ENCODE measurements at places on chromosomes 3 and 15.
A peak's percentile ranks its signal among the peaks of the same experiment; 100 is the strongest.

DNA sequence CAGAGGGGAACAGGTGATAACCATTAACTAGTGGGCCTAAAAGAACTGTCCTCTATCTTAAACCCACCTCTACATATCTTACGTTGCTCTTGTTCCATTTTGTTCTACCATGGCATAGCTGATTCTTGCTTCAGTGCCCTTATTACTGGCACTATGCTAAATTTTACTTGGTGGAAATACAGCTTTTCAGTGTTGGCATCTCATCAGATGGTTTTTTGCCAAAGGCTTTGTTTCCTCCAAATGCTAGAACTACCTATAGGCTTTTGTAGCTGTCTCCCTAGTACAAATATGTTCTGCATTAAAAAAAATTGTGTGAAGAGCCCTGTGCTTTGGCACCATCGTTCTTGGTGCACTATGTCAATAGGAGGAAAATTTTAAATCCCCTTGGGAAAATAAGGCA, 145.0 kb upstream of the ZBTB20 start:
- no peak for DNase-seq

- DNase-seq, result no peak
Observed at GRCh38 chr3:71191031-71191482, 392.5 kb downstream of the FOXP1 start.

- peak; percentile 84 for DNase-seq
Observed at GRCh38 chr3:49868862-49869466, 742 bp downstream of the CAMKV start.

- DNase-seq, result no peak
Observed at GRCh38 chr3:31275038-31275572, 257.6 kb upstream of the STT3B start.

DNA sequence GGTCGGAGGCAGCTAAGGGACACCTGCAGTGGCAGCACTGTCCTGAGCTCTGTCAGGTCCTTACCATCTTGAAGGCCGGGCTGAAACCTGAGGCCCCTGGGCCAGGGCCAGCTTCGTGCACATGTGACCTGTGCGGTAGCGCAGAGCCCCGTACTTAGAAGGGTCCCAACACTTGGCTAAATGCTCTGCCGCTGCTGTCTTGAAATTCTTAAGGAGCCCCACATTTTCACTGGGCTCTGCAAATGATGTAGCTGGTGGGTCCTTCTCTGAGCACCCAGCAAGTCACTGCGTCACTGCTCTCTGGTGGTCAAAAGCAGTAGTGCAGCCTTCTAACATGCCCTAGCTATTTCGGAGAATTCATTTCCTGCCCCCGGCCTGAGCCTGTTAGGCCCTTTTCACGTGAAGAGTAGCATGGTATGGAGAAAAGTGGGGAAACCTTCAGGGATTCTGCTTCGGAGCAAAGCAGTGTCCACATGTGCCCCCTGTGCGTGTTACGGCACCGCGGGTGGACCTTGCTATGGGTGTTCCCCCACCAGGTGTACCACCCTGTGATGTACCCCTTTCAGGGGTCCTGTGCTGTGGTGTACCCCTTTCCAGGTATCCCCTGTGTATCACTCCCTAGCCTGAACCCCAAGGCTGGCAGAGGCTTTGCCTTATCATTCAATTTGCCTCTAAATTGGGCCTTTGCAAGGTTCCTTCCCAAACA, 79.7 kb downstream of the TMEM266 start:
- peak; percentile 80 for DNase-seq

DNA sequence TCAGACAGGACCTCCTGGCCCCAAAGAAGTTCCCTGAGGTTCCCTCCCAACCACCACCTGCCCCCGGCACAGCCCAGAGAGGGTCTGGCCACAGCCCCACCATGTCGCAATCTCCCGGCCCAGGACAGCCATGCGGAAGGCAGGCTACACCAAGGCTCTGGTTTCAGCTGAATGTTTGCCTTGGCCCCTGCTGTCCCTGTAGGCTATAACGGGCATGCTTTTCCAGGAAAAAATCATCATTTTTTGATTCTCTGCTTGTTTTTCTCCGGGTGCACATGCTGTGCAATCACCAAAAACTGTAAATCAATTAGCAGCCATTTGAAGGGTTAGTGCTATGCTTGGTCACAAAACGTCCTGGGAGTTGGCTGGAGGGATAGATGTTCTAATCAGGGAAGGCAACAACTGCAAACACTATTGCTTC, 142.7 kb upstream of the IGF1R start:
- DNase-seq, result no peak

DNA sequence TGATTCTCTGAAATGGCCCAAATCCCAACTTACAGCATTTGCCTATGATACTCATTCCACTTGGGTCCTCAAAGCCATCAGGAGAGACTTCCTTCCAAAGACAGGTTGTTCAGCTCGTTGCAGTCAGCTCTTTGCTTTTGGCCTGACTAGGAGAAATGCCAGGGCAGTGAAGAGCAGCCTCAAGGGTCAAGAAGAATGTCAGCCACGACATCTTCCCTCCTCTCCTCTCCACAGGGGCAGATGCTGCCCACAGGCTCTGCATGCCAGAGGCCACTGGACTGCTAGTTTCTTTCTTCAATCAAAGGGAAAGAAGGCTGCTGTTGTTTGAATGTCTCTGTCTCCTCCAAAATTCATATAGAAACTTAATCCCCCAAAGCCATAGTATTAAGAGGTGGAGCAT, 201.7 kb upstream of the PFN2 start:
- no peak for DNase-seq

DNA sequence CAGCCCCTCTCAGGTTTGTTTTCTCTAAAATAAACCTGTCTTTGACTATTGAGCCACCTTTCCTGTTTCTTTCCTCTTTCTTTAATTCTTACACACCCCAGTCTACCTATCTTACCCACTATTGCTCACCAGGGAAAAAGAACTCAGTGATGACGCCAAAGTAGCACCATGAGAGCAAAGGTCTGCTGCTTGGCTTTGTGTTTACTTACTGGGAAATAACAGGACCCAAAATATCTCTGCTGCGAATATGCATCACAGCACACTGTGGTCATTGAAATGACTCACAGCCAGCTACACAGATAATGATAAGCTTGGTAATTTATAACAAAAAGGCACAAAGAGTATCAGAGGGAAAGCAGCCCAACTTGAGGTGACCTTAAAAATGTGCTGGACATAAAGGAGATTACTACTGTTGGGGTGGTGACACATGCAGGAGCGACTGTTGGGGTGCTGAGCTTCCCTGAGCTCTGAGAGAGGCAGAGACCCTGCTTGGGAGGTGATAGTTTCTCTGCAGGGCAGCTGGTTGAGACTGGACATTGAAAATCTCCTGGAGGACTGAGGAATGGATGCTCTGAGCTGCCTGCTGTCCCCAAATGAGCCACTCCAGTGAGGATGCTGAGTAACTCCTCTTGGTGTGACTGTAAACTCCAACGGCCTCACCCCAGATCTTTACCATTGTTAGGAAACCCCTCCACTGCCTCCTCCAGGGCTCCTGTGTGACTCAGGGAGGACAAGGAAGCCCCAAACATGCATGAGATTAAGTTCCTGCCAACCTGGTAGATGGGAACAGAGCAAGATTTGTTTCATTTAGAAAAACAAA, 14.5 kb downstream of the EFCAB12 start:
- DNase-seq, result no peak

DNA sequence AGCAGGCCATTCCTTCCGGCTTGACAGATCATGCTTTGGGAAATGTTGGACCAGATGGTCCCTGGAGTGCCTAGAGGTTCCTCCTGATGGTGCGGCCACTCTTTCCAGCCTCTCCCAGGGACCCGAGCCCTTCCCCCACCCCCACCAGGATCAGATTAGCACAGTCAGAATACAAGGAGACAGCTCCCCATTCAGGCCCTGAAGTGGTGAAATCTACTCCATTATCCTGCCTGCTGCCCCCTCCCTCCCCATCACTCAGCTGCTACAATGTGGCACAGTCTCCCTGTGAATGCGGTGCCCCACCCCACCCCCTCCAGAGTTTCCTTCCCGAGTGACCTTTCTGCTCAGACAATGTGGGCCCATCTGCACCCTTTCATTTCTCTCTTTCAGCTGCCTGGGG, 29.4 kb downstream of the RNU5B-1 start:
- DNase-seq, result no peak

DNA sequence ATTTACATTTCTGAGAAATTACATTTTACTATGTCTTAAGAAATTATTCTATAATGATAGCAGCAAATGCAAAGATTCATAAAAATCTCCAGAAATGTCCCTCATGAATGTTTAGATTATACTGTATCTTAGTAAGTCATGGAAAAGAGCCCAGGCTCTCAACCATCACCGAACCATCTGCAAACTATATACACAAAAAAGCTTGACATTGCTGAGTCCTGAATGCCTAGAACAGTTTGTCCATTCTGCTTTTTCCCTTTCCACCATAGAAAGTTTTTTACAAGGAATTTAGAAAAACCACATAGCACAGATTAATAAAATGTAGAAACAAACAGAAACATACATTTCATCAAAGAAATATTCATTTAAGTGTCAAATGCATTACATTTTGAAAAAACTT, 83.6 kb downstream of the MYO9A start:
- no peak for DNase-seq

DNA sequence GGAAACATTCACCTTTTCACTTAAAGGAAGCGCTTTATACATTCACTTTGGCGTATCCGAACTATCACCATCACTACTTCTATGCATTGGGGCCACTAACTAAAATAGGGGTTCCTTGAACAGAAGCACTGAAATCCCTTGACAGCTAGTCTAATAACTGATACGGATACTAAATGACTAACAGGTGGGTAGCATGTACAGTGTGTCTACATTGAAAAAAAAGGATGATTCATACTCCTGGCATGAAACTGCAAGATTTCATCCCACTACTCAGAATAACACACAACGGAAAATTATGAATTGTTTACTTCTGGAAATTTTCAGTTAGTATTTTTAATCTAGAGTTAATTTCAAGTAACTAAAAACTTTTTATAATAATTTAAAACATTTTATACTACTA, 96.7 kb downstream of the SMARCC1 start:
- DNase-seq, result no peak

DNA sequence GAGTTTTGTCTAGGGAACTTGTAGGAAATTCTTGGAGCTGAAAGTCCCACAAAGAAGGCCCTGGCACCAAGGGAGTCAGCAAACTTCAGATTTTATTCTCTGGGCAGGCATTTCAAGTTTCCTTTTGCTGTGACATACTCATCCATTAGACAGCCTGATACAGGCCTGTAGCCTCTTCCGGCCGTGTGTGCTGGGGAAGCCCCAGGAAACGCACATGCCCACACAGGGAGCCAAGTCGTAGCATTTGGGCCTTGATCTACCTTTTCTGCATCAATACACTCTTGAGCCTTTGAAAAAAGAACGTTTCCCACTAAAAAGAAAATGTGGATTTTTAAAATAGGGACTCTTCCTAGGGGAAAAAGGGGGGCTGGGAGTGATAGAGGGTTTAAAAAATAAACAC, 15.0 kb downstream of the TIGIT start:
- no peak for DNase-seq

DNA sequence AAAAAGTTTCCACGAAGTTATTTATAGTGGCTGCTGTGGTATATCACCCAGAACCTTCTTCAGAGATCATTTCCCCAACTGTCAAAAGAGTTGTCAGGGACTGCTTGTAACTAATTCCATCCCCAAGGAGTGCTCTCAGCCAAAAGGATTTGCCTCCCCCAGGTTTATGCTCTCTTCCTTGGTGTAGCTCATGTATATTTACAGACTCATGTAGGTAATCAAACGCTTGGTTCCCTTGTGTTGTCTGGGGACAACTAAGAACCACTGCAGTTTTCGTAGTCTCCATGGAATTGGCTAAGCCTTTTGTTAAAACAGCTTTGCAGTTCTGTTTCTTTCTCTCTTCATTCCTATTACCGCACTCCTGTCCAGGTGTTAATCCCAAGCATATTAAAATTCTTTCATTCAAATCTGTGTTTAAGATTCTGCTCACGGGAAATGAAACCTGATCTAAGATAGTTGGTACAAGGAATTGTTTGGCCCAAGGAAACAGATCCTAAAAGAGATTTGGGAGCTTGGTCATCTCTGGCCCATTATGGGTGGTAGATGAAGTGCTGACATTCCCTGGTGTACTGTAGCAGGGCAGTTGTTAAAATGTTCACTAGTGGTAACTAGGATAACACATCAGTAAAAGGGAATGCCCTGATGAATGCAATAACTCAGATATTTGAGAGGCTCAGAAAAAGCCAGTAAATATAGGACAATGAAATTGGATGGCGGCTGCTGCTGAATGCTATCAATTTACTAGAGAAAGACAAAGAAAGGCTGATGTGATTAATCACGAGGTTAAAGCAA, 361.3 kb upstream of the GBE1 start:
- no peak for DNase-seq

DNA sequence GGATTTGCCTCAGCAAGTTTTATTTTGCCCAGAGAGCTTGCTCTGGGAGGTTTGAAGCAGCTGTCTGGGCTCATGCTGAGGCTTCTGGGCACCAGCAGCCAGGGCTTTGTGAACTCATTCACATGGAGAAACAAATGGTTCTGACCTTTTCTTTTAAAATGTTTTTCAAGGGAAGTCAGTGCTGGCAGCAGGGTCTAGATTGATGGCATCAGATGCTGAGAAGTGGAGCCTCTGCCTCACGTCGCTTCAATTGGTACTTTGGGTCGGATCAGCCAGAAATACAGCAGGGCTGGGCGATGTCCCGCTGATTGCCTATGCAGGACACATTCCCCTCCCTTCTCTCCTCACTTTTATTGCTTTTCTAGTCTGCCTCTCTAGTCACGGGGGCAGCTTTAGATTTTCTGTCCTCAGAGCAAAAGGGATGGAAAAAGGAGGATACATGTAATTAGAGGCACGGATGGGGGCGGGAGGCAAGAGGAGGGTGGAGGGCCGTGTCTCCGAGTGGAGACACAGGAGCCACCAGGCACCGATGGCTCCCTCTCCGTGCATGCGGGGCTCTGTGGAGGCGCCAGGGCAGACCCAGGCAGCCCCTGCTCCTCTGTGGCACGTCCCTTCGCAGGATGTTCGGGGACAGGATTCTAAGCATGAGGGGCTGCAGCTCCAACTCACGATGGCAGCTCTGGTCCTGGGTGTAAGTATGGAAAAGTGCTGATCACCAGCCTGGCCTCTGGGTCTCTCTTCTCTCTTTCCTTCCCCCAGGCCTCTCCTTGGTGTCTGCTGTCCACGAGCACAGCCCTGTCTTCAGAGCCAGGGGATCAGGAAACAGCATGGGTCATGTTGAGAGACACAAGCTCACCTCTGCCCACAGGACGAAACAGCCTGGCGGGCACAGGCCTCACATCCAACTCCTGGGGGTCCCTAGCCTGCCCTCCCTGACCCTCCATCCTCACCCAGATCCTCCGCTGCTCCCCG, 116.1 kb downstream of the FAM43A start:
- no peak for DNase-seq

DNA sequence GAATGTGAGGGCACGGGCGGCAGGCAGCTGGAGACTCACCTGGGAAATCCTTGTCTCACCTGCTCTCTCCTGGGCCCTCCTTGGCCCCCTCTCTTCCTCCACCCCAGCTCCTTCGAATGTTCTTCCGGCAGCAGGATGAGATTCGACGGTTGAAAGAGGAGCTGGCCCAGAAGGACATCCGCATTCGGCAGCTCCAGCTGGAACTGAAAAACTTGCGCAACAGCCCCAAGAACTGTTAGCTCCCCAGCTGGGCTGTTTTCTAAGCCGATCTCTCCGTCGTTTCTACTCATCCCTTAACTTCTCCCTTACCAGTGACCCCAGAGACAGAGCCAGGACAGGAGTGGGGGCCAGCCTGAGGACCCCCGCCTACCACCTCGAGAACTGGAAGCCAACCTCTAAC, 95.0 kb downstream of the ANP32A start:
- DNase-seq, result no peak

GRCh38 chr3:141486496-141486745, 406 bp upstream of the RASA2 start:
- no peak for DNase-seq

Data from posterior cingulate gyrus (tissue), 11 donors.